ENCODE measurements at places on chromosomes 2 and 18.

GRCh38 chr18:75548353-75548905, 120.9 kb upstream of the SMIM21 start:
- peak; percentile 42 for DNase-seq

DNA sequence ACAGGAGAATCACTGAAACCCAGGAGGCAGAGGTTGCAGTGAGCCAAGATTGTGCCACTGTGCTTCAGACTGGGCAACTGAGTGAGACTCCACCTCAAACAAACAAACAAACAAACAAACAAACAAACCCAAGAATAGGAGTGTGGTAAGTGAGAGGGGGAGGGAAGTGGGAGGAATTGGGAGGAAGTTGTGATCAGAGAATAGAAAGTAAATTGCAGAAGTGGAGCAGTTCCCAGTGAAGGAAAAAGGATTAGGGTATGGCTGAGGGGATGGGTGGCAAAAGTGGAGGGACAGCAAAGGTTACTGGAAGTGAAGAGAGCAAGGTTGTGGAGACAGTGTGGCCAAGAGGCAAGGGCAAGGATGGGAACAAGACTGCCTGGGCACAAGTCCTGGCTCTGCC, 41.1 kb upstream of the C1GALT1C1L start:
- no peak for DNase-seq

DNA sequence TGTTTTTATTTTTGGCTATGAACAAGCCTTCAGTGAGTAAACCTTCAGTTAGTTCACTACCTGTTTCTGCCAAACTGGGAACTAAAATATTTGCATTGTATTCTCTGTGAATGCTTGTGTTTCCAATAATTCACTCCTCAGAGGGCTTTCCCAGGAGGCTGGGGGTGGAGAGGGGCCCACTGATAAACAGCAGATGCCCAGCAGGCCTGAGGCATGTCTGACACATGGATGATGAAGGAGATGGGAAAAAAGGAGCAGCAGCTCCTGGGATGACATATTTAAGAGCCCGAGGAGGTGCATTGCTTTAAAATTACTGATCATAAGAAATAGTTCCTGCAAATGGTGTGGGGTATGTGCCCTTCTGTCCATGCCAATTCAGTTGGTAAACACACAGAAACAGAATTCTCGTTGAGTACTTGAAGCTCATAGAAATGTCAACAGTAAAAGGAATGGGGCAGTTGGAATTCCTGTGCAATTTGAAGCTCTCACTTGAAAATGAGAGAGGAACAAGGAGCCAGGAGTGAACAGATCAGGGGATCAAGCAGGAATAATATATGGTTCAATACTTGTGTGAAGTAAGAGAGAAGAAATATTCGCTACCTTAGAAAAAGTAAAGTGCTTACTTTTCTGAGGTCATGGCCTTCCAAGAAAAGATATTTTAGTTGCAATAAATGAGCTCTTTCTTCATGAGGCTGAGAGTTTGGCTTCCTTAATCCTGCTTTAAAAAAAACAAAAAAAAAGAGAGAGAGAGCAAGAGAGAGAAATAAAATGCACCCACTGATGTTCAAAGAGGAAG, 22.0 kb upstream of the HNMT start:
- no peak for DNase-seq

DNA sequence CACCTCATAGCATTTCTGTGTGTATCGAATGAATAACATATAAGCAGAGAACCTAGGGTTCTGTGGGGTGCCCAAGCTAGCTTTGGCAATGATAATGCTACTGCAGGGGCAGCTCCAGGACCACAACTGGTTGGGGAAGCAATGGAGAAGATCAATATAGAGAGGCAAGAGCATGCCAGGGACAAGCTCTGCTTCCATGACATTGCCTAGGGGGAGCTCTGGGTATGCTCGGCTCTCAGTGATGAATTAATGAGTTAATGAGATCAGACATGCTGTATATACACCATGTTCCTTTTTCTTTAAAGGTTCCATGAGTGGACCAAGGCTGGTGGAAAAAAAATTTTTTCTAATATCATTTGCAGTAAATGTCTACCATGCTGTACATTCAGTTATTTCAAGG, 618.4 kb downstream of the BCL11A start:
- DNase-seq, result no peak

GRCh38 chr18:48838921-48839818, 111.6 kb downstream of the SMAD7 start:
- no peak for DNase-seq

DNA sequence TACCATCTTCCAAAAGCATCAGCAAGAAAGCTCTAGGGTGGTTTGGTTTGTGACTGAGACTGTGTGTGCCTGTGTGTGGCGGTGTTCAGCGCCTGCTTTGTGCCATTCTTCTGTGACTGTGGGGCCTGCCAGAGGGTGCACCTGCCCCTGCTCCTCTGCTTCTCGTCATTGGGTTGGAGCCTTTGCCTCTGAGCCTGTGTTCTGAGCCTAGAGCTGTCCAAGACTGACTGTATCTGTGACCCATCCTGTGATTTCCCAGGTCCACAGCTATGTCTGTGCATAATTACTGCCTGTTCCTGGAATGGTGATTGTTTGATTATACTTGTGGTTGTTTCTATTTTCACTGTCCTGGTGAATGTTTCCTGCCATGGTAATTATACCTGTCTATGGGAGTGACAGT, 57.1 kb upstream of the KLHL29 start:
- no peak for DNase-seq

Data from NCI-H2029 (cell line).